ENCODE measurements at places on chromosomes 4 and X.

GRCh38 chrX:1242891-1243402 is 25.7 kb upstream of the CSF2RA start:
- DNase-seq = no peak

GRCh38 chr4:120056246-120056645 is 10.4 kb downstream of the MAD2L1 start:
- DNase-seq = no peak

DNA sequence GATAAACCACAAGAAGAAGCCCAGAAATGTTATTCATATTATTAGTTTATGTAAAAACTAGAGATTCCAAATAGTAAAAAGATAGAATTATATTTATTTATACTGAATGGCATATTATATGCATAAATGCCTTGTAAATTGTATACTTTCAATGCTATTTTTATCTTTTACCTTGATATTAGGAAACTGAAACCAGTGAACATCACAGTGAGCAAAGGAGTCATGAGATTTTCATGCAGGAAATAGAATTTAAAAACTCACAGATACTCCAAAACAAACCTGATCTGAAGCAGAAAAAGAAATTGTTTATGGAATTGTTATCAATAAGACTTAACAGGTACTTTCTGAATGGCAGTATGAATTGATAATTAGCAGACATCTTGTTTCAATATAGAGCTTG is 207.3 kb upstream of the CENPE start:
- no peak for DNase-seq

GRCh38 chr4:108536577-108536976 is 83.8 kb upstream of the RPL34 start:
- no peak for DNase-seq

DNA sequence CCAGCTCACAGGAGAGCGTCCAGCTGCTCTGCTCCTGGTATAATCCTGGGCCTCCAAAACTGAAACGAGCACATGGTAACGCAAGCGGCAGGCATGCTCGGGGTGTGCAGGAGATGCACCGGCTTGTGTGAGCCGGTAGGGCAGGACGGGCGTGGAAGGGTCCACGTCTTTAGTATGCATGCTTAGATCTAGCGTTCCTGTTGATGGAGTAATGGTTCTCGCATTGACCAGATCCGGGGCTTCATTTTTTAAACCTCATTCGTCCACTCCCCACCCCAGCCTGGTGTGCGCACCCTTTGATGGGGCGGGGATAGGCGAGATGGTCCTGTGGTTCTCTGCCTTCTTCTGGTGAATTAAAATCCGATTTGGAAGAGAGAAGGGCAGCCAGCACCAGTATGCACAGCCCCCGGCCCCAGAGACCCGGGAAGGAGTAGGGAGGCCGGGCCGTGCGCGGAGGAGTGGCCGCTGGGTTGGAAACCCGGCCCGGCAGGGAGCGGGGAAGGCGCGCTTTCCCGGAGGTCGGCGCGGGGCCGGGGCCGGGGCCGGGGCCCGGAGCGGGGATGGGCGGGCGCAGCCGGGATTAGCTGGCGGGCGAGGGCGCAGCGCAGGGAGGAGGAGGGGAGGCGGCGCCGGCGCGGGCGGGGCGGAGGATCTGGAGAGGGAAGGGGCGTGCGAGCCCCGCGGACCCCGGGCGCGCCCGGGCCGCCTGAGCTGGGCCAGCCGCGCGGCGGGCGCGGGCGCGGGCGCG is 39.9 kb downstream of the FAM149A start:
- no peak for DNase-seq

GRCh38 chr4:189656641-189657040 is 284.0 kb upstream of the FRG1 start:
- DNase-seq = no peak

DNA sequence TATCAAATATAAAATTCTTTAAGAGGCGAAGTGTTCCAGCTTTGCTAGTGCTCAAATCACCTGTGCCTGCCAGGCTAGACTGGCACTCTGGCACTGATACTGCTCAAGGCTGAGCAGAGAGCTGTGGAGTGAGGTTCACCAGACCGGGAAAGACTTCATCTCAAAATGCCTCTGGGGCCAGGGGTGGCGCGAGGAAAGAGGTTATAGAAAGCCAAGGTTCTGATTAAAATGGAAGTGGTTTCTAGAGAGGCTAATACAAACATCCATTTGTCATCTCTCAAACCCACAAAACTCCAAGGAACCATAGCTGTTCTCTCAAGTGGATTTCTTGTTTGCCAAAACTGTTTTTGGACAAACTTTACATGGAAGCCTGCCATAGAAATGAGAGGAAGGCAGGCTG is 41.5 kb downstream of the F11 start:
- DNase-seq = no peak

GRCh38 chrX:134782796-134783195 is 124.5 kb upstream of the PLAC1 start:
- no peak for DNase-seq

Measured in stimulated activated CD8-positive, alpha-beta memory T cell treated with anti-CD3 and anti-CD28 coated beads, Interleukin-7, amount 100 ng/mL, for 1 hour (primary cell).